ENCODE measurements at places on chromosomes 3 and 15.

DNA sequence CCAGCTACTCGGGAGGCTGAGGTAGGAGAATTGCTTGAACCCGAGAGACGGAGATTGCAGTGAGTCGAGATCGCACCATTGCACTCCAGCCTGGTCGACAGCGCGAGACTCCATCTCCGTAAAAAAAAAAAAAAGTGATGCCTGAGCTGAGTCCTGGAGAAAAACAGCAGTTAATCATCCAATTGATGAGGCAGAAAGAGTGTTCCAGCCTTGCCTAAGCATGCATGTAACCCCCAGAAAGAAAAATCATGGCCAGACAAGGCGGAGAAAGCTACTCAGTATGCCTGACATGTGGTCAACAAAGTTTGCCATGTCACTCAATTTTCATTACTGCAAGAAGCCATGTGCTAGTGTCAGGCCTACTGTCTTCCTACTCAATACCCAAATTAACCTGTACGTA lies 593.1 kb upstream of the MDFIC2 start:
- DNase-seq, result no peak

GRCh38 chr3:105622169-105622568 lies 246.6 kb downstream of the CBLB start:
- no peak for DNase-seq

DNA sequence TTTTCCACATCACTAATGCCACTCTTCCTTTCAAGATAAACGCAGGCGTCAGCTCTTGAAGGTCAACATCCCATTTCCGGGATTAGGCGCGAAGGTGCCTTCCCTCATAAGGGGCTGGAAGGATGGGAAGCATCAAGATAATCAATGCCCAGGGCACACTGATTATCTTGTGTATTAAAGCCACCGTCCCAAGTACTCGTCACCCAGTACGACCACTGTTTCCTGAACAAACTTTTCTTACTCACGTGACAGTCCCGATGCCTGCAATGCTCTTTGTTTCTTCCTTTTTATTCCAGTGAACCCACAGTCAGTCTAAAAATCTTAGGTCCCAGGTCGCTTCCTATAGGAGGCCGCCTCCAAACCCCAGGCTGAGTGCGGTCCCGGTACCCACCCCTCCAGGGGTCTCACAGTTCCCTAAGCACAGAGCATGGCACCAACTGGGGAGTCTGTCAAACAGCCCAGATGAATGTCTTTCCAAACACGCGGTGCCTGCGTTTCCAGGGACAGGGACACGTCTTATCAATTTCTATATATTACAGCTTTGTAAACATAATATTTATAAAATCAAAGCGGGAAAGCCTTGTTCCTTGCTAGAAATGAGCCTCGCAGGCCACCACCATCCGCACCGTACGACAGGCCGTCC lies 589 bp downstream of the ANAPC13 start:
- peak; percentile 46 for DNase-seq

DNA sequence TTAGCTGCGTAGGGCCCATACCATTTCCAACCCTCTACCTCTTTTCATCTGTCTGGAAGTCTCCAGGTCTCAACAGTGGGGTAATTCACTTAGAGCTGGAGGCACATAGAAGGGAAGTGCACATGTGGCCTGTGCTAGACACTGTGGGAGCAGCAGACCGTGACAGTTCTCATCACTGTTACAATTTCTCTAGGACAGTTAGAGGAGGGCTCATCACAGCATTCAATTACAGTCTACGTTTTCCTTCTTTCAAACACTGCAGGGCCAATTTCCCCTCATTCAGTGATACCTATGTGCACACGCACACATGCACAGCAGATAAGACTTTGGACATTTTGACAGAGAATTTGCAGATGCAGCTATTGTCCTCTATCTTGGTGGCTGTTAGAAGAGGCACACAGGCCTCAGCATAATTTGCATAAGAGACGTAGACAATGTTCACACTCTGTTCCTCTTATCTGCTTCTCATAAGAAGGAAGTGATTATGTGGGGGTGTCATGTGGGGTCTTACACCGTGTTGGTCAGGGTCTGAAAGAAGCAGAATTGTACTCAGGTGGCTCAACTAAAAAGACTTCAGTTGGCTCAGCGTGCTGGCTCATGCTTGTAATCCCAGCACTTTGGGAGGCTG lies 12.6 kb upstream of the HRG start:
- no peak for DNase-seq

- DNase-seq, result no peak
Observed at GRCh38 chr3:168974617-168975403, 688.7 kb downstream of the MECOM start.

GRCh38 chr3:39780352-39780751 lies 29.1 kb upstream of the MYRIP start:
- no peak for DNase-seq
